ENCODE measurements at places on chromosomes 12 and 14.

- DNase-seq = no peak
Measured at GRCh38 chr12:8546591-8546990, 5.9 kb upstream of the CLEC4E start.

GRCh38 chr12:94704452-94705306 is 54.3 kb upstream of the TMCC3 start:
- DNase-seq = peak; percentile 31

DNA sequence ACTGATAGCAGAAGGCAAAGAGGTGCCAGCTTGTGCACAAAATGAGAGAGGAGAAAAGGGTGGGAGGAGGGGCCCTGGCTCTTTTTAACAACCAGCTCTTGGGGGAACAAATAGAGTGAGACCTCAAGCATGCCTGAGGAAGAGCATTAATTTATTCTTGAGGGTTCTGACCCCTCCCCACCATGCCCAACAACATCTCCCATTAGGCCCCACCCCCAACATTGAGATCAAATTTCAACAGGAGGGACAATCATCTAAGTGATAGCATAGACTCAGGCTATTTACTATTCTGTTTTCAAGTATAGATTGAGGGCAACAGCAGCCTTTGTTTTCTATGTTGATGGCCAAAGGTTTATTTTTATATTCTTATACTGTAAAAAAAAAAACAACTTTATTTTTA is 59.7 kb downstream of the FUT8 start:
- no peak for DNase-seq

- DNase-seq = no peak
Measured at GRCh38 chr14:96212896-96213295, 8.3 kb downstream of the BDKRB2 start.

DNA sequence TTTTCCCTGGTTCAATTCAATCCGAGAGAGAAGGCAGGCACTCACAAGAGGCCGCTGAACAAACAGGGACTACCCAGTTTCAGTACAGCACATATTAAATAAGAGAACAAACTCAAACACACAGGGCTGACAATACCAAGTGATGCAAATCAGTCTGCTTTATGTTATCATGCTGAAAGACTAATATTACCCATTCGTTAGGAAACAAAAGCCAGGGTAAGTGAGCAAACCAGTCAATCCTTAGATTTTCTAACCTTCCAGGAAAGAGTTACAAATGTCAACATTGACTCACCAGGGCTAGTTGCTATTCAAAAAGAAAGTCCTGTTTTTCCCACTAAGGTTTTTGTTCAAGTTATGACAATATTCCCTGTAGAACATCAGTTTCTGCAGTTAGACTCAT is 246.2 kb downstream of the C12orf42 start:
- DNase-seq = no peak

DNA sequence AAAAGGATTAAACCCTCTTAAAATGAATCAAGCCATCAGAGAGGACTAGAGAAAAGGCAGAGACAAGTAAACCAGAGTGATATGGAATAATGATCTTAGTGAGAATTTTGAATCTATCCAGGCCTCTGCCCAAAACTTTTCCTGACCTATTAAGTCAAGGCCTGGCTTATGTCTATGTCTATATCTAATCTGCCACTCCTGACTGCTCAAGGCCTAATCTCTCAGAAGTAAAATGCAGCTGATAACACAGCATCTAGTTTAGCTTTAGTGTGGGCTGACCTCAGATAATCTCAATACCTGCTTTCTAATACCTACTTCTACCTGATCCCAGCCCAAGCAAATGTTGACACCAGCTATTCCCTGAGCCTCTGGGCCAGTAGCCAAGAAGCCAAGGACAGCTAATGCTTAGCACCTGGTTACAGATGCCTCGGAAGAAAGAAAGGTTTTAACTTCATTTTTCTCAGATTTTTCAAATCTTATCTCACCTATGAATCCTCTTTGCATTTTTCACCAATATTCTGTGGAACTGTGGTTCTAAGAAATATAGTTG is 1472.5 kb upstream of the SEL1L start:
- no peak for DNase-seq

- DNase-seq = peak; percentile 35
Measured at GRCh38 chr14:34356264-34356654, 105.8 kb downstream of the SPTSSA start.

All from AG09319 (cell line).